ENCODE measurements at places on chromosomes 3 and 15.

DNA sequence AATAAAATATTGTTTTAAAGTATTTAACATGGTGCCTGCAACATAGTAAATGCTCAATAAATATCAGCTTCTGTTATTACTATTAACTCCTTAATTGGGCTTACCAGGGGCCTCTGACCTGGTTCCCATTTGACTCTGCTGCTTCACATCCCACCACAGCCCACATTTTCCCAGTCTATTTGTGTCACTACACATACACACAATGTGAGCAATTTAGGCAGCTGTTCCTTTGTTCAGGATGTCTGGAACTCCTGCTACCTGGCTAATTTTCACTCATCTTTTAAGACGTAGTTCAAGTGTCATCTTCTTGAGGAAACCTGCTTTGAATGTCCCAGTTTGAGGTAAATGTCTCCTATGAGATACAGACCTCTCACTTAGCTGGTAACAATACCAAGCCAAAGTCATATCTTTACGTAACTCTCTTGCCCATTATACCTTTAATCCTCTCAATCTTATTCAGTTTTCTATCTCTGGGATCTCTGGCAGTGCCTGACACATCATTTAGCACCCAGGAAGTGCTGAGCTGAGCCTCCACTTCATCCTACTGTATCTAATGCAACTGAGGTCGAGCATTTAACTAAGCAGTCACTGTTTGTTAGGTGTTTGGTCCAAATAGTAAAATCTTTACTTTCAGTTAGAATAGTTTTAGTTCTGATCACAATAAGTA, 4.4 kb downstream of the TGFBR2 start:
- no peak for DNase-seq

DNA sequence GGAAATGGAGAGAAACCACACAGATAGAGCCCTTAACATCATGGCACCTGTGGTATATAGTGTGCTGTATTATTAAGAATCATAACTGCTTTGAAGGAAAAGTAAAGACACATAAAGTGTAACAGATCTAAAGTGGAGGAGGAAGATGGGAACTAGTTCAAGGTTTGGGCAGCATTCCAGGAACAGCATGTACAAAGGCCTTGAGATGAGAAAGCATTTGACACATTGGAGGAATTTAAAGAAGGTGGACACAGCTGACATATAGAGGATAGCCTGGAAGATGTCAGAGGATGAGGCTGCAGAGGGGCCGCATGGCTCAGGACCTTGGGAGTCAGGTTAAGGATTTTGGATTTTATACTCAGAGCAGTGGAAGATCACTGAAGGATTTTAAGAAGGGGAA, 39.0 kb downstream of the LRTM1 start:
- no peak for DNase-seq

GRCh38 chr15:59349680-59350420, 22.8 kb downstream of the MYO1E start:
- peak; percentile 18 for DNase-seq

DNA sequence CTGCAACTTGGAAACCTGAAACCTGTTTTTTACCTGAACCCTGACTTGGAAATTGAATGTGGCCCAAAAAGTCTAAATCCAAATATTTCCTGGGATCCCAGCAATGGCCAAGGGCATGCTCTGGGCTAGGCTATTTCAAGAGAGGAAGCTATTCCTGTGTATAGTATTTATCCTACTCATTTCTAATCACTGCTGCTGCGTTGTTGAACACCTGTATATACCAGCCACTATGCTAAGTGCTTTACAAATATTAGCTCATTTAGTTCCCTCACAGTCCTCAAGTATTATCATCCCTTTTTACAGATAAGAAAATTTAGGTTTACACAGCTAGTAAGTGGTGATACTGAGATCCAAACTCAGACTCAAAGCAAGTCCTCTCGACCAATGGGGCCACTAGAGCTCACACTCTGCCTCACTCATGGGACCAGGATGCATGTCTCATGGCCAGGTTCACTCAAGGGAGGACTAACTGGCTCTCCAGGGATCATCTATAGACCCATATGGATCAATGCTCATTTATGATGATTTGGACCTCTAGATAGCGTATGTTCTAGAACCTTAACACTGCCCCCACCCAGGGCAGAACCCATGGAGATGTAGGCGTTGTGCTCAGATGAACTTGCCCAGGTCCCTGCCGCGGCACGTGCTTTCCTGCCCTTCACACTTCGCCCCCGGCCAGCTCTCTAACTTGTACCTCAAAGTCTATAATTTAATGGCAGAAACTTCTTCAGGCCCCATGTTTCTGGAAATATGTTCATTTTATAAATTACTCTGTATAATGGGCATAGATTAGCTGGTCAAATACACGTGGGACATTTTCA, 2.6 kb upstream of the CCR4 start:
- no peak for DNase-seq

DNA sequence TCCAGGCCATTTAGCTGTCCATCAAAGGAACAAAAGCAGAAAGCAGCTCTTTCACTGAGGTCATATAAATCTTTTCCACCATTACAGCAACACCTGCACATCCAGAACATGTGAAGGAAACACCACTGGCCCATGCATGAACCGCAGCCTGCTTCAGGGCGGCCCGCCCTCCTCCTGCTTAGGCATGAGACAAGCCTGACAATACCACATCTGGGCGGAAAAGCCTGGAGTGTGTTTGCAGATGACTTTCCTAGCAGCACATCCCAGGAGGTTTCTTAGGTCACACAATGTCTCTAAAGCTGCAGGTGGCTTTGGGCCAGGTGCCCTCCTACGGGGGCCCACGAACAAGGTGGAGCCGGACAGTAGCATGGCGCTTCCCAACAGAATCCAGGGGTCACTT, 19.6 kb downstream of the CYFIP1 start:
- no peak for DNase-seq

GRCh38 chr15:101048176-101048575, 129.0 kb downstream of the LRRK1 start:
- no peak for DNase-seq

DNA sequence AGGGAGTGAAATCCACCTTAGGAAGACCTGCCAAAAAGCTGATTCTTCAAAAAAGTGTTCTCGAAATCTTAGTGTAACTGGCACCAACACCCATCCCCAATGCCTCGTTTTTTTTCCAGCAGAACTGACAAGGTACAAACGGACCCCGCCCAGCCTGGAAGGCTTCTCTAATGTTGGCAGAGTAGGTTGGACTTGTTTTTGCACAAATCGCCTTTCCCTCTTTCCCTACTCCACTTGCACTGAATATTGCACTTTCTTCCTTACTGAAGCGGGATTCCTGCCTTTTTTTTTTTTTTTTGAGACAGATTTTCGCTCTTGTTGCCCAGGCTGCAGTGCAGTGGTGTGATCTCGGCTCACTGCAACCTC, 544 bp upstream of the TIMMDC1 start:
- DNase-seq, result no peak

Data from stimulated activated naive CD8-positive, alpha-beta T cell treated with anti-CD3 and anti-CD28 coated beads, Interleukin-15, amount 100 ng/mL, for 72 hours (primary cell).